T-helper 9 cell (primary cell): ENCODE measurements at places on chromosomes 5 and 9.
A peak's percentile ranks its signal among the peaks of the same experiment; 100 is the strongest.

- DNase-seq, result peak; percentile 54
These were observed 467 bp upstream of the PHF19 start for GRCh38 chr9:120877276-120878034.

- no peak for DNase-seq
These were observed 342.3 kb downstream of the ZSWIM6 start for GRCh38 chr5:61674378-61674777.

DNA sequence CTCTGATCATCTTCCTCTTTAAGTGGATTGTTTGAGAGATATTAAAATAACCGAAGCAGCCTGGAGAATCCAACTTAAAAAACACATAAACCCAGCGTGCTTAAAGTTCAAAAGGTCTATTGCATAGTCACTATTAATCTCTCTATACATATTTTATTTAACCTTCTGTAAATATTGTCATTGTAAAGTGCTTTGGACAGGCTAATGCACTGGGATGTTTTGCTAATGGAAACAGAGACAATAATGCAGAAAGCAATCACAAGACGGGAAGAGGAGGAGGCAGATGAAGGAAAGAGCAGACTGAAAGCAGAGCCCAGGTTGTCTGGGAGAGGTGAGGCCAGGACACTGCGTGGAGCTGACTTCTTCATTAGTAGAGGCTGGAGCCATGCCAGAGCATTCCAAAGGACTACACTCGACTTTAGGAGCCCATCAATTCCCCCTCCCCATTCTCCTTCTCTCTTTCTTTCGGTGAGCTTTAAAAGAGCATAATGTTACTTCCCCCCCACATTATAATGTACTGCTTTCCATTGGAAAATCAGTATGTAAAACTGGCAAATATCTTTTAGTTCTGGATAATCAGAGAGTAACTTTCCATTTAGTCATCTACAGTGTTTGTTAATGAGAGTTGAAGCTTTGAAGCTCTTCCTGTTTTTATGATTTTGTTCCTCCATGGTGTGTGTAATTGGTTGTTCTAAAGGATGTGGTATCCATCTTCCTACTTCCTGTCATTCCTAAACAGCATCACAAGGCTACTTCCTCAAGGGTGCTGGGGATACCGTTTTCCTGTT is 307.3 kb upstream of the MPDZ start:
- DNase-seq, result no peak

DNA sequence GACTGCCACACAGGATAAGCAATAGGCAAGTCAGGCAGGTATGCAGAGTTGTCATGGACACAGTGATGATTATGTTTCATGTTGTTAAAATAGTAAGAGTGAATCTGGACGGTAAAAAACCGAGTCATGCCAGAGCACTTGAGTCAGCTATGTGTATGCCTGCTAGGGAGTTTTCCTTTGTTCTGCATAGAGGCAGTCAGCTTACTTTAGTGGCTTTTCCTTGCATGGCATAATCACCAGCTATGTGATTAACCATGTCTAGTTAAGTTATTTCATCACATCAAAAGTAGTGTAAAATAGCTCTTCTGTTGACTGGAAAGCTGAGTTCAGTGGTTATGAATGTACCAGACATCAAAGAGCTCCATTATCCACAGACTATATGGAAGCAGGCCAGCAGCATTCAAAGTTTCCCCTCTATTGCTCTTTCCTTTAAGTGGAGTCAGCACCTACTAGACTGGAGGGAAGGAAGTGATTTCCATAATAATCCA is 989.8 kb downstream of the TLE1 start:
- DNase-seq, result no peak

GRCh38 chr9:72911816-72912215 is 41.0 kb downstream of the ALDH1A1 start:
- no peak for DNase-seq

DNA sequence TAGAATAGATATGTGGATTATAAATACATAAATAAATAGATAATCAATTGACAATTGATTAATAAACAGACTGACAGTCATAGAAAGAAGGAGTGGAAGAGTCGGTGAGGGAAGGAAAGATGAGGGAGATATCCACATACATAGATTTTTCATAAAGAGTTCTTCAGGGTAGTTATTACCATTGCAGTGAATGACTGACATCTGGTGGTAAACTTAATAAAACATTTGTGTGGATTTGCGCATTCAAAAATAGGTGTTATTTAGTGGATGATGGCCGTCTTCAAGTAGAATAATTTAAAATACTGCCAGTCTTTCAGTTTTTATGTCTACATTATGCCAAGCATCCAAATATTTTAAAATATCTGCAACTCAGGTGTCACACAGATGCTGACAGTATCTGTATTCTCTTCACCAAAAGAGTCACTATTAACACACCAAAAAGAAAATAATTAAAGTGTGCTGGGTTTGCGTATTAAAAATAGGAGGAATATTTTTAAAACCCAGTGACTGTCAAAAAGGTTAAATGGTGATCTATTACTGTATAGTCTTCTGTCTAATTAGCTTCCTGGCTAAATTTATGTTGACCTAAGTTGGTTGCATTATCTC is 78.8 kb downstream of the GIN1 start:
- no peak for DNase-seq

DNA sequence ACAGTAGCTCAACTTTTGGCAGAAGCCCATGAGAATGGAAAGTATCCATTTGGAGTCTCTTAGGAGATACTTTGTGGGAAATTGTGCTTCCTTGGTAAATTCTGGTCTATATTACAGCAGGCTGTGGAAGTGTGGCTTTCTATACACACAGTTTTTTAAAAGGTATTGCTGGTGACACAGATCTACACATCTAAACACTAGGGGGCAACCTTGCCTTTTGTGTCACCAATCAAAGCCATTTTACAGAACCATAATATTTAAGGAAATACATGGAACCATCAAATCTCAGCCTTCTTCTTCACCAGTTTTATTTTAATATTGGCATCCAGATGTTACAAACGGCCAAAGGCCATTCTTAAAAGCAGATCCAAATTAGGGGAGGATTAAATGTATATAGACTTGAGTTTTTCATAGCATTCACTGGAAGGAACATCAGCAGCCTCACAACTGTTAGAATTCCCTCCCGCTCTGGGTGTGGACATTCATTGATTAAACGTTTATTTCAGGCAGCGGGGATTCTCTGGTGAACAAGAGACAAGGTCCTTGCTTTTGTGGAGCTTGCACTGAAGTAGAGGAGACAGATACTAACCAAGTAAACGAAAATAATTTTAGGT is 132.4 kb upstream of the EPB41L4A start:
- DNase-seq, result no peak

GRCh38 chr9:72043576-72043975 is 16.8 kb downstream of the C9orf57 start:
- DNase-seq, result no peak

- DNase-seq, result no peak
These were observed 11.9 kb upstream of the FER start for GRCh38 chr5:108735790-108736189.

DNA sequence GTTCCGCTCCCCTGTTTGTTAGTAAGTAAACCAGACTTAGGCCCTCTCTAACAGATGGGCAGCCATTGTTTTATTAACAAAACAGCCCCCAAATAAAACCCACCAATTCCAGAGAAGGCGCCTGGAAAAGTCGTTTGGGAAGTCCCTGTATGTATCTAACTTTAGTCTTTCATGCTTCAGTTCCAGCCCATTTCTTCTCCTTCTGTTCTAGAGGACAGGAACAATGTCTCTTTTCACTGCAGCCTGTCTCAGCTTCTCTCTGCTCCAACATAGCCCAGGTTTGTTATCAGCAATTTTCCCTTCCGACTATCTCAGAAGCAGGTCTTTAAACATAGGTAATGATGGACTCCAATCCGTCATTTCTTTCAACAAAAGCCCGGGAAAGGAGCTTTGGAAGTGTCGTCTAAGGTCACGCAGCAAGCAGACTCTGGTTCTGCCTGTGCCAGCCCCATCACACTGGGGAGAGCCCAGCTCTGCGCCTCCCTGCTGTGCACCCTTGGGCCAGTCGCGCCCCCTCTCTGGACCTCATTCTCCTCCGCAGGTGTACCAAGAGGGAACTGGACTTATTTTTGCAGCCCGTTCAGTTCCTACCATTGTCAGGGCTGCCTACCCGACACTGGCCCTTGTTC is 9.6 kb upstream of the AKNA start:
- DNase-seq, result no peak

GRCh38 chr9:136014147-136014923 is 53.2 kb upstream of the UBAC1 start:
- no peak for DNase-seq

DNA sequence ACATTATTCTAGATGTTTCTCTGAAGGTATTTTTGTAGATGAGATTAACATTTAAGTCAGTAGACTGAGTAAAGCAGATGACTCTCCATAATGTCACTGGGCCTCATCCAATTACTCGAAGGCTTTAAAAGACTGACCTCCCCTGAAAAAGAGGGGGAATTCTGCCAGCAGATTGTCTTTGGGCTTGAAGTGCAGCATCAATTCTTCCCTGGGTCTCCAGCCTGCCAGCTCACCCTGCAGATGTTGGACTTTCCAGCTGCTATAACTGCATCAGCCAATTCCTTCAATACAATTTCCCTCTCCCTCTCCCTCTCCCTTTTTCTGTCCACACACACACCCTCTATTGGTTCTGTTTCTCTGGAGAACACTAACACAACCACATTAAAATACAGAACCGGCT is 472.8 kb downstream of the SPOCK1 start:
- DNase-seq, result no peak

GRCh38 chr5:30809933-30810332 is 383.6 kb upstream of the CDH6 start:
- DNase-seq, result no peak

GRCh38 chr5:38267372-38267771 is 9.0 kb downstream of the EGFLAM start:
- no peak for DNase-seq

DNA sequence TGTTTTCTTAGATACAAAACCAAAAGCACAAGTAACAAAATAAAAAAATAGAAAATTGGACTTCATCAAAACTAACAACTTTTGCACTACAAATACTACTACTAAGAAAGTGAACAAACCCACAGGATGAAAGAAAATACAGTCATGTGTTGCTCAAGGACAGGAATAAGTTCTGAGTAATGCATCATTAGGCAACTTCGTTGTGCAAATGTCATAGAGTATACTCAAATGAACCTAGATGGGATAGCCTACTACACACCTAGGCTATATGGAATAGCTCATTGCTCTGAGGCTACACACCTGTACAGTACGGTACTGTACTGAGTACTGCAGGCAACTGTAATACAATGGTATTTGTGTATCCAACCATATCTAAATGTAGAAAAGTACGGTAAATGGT is 88.3 kb downstream of the RAPGEF1 start:
- DNase-seq, result no peak

- DNase-seq, result no peak
These were observed 27.3 kb downstream of the PUM3 start for GRCh38 chr9:2816476-2817141.

DNA sequence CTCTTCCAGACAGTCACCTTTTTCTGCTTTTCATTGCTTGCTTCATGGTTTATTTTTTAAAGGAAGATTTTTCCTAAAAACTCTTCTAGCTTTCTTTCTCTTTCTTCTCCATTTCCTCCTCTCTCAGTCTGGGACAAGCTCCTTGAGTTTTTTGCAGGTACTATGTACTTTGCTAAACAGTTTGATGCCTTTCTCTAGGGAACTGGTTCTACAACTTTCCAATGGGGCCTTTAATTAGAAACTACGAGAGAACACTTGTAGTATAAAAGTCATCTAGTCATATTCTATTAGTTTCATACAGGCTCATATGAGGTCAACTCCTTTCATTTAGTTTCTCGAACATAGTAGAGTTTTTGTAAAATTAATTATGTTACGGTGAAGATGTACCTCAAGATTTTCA is 189.6 kb downstream of the DOCK8 start:
- no peak for DNase-seq

- no peak for DNase-seq
These were observed 84.4 kb upstream of the HSPA9 start for GRCh38 chr5:138659561-138659960.

DNA sequence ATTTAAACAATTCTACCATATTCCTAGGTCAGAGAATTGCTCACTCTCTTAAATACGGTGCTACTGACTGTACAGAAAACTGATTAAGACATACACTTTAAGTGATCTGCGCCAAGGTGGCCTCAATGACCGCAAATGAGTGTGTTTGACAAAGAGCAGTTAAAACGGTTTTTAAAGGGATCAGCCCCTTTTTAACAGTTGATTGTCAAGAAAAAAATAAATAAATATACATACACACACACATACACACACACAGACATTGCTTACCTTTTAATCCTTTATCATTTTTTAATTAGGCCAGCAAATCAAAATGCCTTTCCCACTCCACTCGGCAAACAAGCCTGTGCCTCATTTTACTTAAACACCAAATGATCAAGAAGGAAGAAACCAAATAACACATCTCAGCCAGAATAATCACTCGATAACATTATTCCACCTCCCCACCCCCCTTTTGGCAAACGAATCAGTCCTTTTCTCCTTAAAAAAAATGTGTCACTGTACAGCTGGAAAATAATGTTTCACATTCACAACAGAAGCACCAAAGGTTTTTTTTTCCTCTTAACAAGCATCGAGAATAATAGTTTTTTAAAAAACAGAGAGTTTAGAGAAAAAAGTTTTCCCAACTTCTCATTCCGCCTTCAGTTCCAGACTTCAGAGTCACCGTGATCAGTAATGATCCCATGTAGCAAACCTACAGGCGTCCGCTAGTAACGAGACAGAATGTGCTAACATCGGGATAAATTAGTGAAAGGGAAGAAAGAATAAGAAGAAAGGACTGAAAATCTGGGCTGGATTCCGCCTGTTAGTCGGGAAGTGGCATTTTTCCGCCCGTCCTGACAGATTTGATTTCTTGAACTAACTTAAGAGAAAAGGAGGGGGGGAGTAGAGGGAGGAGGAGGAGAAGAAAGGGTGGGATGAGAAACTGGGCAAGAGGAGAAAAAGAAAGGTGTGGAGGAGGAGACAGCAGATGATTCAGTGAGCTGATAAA is at the start of gene ZNF608:
TSS of gene ZNF608 (minus strand) at position 712 of the 988 bp plus-strand sequence. CDS start 1,650 bp downstream, outside the sequence.
- no peak for DNase-seq

GRCh38 chr5:147426640-147427327 is 83.1 kb downstream of the DPYSL3 start:
- no peak for DNase-seq

- no peak for DNase-seq
These were observed 38.3 kb downstream of the SLC1A3 start for GRCh38 chr5:36644727-36645126.

- no peak for DNase-seq
These were observed 300.0 kb upstream of the VLDLR start for GRCh38 chr9:2321523-2322148.

GRCh38 chr9:101028346-101029314 is at the start of gene PLPPR1:
Gene PLPPR1 (plus strand): TSS chr9:101028727.
- no peak for DNase-seq

DNA sequence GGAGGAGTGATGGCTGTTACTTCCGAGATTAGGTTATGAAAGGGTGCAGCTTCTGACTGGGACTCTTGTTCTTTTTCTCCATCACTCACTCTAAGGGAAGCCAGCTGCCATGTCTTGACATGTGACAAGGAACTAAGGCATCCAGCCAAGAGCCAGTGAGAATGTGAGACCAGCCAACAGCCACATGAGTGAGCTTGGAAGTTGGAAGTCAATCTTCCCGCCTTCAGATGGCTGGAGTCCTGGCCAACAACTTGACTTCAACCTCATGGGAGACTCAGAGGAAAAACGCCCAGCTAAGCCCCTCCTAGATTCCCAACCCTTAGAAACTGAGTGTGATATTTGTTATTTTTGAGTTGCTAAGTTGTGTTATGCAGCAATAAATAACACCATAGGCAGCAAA is 201.1 kb downstream of the SNX18 start:
- DNase-seq, result no peak
